ENCODE measurements at places on chromosomes 16 and 17.

- DNase-seq = no peak
Observed at GRCh38 chr16:87306516-87306915, 10.7 kb downstream of the C16orf95 start.

DNA sequence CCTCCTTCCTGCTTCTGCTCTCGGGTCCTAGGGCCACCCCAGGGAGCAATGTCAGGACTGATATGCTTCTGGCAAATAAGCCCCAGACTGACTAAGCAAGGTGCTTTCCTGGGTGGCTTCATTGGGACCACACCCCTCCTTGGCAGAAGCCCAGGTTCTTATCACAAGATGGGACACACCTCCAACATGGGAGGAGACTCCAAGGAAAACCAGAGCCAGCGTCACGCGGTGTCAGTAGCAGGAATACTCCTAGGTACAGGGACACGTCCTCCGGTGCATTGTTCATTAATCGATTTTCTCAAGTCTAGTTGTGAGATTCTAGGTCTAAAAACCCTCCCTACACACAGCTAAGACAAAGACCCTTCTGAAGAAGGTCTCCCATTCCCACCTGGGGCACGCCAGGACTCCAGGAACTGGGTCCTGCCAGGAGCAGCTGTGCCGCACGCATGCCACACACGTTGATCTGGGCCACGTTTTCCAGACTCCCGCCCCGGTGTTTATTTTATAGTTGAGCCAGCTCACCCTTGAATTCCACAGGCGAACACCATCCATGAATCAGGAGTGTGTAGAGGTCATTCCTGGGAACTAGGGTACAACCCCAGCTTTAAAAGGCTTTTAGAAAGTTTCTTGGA lies 30.8 kb downstream of the FA2H start:
- DNase-seq = no peak

DNA sequence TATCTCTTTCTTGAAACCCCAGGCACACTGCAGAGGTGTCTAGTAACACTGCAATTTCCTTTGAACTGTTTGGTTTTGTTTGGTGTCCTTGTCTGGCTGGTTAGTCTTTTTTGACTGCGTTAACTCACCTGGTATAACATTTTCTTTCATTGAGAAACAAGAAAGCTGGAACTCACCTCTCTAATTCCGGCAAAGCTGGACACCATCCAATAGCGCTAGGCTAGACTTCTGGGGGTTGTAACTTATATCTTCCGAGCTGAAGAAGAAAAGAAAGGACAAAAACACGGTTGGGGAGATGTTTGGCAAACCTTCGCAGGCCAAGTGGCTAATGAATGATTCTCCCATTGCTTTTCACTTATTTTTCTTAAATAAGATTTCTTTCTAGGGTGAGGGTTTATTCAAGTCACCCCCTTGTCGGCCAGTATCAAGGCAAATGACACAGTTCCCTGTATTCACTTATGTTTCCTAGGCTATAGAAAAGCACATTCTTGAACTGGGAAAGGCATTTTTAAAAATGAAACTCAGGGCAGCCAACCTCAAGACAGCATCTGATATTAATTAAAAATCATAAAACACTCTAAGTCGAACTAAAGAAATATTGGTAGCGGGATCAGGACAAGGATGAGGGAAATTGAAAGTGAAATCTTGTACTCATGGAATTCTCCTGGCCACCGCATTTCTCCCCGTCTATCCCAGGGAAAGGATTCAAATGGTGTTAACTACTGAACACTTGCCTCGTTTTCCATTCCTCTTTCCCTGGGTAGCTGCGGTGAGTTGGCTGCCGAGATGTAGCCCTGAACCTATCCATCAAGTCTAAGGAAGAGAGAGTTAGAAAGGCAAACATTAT lies 95.9 kb upstream of the ZFHX3 start:
- no peak for DNase-seq

GRCh38 chr16:84156342-84156784 lies 11.3 kb downstream of the DNAAF1 start:
- DNase-seq = no peak

Measured in stimulated activated CD4-positive, alpha-beta T cell treated with anti-CD3 and anti-CD28 coated beads, Interleukin-15, amount 100 ng/mL, for 1 hour (primary cell).